ENCODE measurements at places on chromosomes 12 and 14. TPM values are rescaled to one million over a fixed set of nuclear protein-coding genes. Genes with fewer than 3 reads are reported as not detected.

DNA sequence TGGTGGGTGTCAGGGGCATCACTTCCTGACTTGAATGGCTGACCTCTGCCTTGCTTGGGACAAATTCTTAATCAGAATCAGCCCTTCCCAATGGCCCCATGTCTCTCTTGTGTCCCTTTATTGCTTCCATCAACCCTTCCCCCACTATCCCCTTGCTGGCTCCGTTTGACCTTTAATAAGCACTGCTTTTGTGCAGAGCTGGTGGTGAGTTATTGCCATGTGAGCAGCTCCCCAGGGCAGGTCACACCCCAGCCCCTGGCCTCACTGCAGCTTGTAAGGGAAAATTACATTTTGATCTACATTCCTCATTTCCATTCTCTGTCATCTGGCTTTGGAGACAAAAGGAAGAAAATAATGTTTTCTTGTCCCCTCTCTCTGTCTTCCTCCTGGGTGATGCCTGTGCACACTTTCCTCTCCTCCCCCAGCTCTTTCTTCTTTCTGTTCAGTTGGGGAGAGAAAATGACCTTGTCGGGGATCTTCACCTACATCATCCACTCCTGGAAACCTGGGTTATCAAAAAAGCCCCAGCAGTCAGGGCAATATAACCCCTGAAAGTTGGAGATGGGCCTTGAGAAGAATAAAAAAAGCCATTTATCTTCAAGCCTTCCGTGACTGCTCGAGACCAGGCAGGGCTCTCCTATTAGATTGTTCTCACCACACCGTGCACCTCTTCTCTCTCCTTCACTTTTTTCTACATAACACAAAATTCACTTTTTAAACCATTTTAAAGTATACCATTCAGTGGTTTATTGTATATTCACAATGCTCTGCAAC is 100.4 kb upstream of the SRRM4 start:
- H3K27ac ChIP-seq = no peak overlapping the region
- H3K4me3 ChIP-seq = no peak overlapping the region
- no peaks in the 10 kb centered on the region for H3K4me1 ChIP-seq

- H3K27ac ChIP-seq = no peak overlapping the region
- H3K27me3 ChIP-seq = no peaks in the 10 kb centered on the region
Observed at GRCh38 chr14:92472860-92473259, 40.7 kb upstream of the RIN3 start.

DNA sequence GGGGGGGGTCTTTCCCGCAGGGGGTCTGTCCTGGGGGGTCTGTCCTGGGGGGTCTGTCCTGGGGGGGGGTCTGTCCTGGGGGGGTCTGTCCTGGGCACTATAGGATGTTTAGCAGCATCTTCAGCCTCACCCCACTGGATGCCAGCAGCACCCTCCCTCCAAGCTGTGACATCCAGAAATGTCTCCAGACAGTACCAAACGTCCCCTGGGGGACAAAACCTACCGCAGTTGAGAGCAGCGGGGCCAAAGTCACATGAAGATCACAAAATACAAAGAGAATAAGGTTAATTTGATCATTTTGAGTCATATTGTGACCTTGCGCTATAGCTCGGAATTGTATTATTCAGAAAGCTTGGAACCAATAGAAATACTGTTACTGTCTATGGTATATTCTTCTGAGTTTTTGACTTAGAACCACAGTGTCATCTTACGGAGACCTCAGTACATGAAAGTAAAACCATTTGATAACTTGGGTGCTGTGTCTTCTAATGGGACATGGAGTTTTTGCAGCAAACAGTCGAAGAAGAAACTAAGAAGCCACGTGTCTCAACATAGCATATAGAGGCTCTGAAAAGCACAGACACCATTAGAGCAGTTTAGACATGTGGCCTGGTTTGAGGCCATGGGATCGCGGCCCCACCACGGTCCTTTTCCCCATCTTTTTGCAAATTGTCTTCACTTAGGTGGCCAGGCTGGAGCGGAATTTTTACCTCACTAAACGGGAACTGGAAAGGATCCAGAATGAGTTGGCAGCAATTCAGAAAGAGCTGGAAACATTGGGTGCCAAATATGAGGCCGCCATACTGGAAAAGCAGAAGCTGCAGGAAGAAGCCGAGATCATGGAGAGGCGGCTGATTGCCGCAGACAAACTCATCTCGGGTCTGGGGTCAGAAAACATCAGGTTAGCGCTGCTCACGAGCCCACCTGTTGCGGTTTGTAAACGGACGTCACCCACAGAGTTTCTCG is 59.9 kb downstream of the CCDC92 start:
- no peak overlapping the region for H3K4me3 ChIP-seq
- H3K27ac ChIP-seq = no peak overlapping the region
- peaks cover 9% of the 10 kb centered on the region for H3K4me1 ChIP-seq
- DNase-seq = no peak

NT5DC3 gene
- 4.3 TPM for total RNA-seq

DNA sequence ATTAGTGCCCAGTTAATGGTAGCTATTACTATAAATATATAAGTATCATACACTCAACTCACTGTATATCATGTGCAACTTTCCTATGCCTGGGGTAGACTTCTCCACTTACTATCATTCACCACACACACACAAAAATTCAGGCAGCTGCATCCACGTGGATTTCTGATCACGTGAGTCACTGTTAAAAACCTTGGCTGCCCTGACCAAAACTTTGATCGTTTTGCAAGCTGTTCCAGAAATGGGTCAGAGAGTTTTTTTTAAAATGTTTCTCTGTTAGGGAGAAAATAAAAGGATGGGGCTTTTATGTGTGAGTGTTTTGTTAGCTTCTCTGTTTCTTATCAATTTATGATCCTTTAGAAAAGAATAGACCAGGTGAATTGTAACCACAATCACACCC is 198.2 kb upstream of the CNOT2 start:
- no peak overlapping the region for H3K4me3 ChIP-seq
- no peak overlapping the region for H3K27ac ChIP-seq
- peaks cover 12% of the 10 kb centered on the region for H3K27me3 ChIP-seq
- H3K4me1 ChIP-seq = peaks cover 5% of the 10 kb centered on the region
- no peaks in the 10 kb centered on the region for H3K36me3 ChIP-seq

DAO gene
- total RNA-seq = not detected

All from activated CD4-positive, alpha-beta T cell treated with anti-CD3 and anti-CD28 coated beads, Interleukin-2, amount 10 ng/mL, durations not matched to agents 7 days and 5 days (primary cell).